ENCODE measurements at places on chromosomes 2 and 18. TPM values are rescaled to one million over a fixed set of nuclear protein-coding genes. Genes with fewer than 3 reads are reported as not detected.

DNA sequence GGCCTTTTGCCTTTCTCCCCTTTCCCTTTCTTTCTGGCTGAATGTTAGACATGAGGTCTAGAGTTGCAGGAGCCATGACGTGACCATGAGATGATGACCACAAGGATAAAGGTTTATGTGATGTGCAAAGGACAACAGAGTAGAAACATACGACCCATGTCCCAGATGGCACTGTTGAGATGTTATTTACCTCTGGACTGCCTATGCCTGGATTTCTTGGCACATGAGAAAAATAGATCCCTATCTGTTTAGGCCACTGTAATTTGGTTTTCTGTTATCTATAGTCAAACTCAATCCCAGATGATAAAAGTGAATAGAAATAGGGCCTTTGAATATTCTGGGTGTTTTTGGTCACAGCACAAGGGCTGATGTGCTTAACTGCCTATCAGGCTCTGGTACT, 58.8 kb downstream of the GDF7 start:
- no peak for DNase-seq

DNA sequence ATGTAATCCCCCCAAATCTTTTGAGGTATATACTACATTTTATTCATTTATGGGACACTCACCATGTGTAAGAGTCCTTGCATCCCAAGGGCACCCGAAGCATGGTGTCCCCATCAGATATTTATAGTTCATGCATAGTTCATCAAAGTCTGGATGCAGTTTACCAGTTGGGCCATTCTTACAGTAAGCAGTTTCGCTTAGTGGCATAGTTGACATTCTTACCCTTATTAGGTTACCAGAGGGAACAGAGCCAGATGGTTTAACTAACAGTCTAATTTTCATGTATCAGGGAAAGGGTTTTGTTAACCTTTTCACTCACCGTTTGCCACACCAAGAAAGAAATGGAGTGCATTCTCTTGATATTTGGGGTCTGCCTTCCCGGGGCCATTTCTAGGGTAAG, 7.1 kb downstream of the ZNF407 start:
- no peak for DNase-seq

- DNase-seq = no peak
Observed at GRCh38 chr2:58734365-58734764, 493.2 kb upstream of the FANCL start.

- DNase-seq = no peak
Observed at GRCh38 chr2:38534746-38535403, 67.9 kb downstream of the HNRNPLL start.

GRCh38 chr2:9463698-9464034, 10.7 kb upstream of the IAH1 start:
- no peak for DNase-seq

- no peak for DNase-seq
Observed at GRCh38 chr2:42796427-42797248, 4.3 kb upstream of the HAAO start.

- no peak for DNase-seq
Observed at GRCh38 chr18:60664736-60665135, 292.2 kb upstream of the MC4R start.

- DNase-seq = no peak
Observed at GRCh38 chr2:236877972-236878371, 207.7 kb upstream of the COPS8 start.

- DNase-seq = peak; percentile 50
Observed at GRCh38 chr2:138676619-138677021, 103.6 kb downstream of the NXPH2 start.

GRCh38 chr2:96756788-96757476, 3.8 kb upstream of the CNNM4 start:
- DNase-seq = no peak

DNA sequence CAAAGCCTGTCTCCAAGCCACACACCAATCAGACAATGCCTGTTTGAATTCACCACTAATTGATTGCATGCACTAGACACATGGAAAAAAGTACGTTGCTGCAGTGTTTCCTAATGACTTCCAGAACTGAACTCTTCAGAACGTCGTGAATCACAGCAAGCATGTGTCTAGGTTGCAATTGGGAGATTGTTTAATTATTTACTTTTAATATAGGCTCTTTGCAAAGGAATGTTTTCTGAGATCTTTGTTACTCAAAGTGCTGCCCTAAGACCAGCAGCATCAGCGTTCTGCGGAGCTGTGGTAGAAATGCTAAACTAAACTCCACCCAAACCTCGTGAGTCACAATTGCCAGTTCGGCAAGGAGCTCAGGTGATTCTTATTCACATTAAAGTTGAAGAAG, 52.7 kb upstream of the CCDC68 start:
- DNase-seq = no peak

DNA sequence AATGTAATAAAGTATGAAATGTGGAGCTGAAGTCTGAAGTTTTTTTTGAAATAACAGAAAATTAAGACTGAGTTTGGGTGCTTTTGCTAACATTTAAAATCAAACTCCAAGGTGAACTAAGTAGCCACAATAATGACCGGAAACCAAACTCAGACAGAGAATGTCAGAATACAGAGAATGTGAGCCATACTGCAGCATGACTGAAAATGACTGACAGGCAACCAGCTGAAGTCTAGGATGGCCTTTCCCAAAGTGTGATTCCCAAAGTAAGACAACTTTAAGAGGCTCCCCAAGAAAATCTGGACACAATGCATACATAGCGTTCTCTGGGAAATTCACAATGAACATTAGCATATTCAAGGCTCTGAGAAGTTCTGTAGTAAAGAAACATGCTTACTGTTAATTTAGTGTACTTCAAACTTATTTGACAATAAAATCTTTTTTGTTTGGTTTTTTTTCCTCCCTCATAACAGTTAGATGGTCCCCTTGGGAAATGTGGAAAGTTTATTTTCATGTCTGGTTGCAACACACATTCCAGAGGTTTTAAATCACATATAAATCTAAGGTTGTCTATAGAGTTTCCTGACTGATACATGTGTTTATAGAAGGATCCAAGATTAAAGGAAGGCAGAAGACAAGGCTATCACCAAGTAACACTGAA, 28.6 kb downstream of the PLA2R1 start:
- DNase-seq = no peak

The POTEJ gene
- not detected for polyA plus RNA-seq

The TMEFF2 gene
- not detected for polyA plus RNA-seq

The ADGRF3 gene
- polyA plus RNA-seq = 0.27 TPM

The TMEM214 gene
- polyA plus RNA-seq = 65.8 TPM

The LCT gene
- 0.01 TPM for polyA plus RNA-seq
